IMR-90 (cell line): ENCODE measurements at places on chromosomes 5 and 9.

- peak; percentile 16 for DNase-seq
Observed at GRCh38 chr9:124202447-124202971, 55.2 kb upstream of the NEK6 start.

GRCh38 chr5:173598686-173599085 lies 17.8 kb downstream of the BOD1 start:
- DNase-seq, result peak; percentile 17

GRCh38 chr9:114501796-114502682 lies 3.2 kb downstream of the WHRN start:
- peak; percentile 81 for DNase-seq

DNA sequence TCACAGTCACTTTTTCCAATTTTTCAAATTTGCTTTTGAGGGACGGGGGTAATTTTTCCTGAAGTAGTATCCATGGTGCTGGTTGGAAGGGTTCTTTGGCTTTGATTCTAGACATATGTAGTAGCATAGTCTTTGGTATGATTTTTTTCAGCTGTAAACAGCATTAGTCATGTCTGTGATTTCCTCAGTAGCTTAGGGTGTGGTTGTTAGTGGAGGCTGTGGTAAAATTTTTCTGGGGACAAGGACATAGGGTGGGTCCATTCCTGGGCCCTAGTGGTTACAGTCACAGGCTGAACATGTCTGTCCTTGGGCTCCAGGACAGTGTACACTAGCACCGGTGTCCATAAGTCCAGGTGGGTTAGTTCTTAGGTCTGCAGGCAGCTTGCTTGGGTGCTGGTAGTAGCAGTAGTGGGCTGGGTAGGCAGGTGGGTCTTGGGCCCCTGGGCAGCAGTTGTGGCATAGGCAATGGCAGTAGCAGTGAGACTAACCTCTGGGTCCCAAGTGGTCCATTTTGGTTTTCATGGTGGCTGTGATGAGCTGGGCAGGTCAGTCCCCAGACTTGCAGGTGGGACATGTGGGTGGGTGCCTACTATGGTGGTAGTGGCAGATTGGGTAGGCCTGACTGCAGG lies 100.0 kb upstream of the CXCL14 start:
- DNase-seq, result no peak

- DNase-seq, result no peak
Observed at GRCh38 chr9:123465304-123465703, 109.3 kb downstream of the CRB2 start.

- no peak for DNase-seq
Observed at GRCh38 chr5:79418276-79418675, 95.7 kb downstream of the HOMER1 start.

DNA sequence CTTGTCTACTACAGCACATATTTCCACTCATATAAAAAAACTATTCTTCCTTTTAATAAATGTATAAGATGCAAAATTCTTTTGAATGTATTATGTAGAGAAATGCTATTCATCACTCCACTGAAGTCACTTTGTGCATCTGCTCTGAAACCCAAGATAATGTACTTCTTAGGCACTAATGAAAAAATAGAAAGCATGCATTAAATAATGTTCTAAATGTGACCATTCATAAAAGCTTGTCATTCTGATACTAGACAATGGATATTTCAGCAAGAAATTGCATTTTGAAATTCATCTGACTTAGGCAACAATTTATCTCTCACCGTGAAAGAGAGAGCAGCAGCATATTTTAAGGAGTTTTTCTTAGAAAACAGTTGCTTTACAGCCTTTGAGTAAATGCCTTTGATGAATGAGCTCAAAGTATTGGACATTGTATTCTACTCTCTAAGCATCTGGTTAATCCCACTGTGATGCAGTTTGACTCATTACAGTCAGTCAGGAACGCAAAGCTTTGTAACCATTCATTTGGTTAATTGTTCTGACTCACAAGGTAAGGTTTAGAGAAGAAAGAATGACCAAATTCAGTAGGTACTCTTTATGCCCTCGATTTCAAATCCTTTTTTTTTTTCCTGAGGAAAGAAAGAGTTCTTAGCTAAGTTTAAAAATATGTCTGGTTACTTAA lies 2233.8 kb upstream of the C9orf72 start:
- DNase-seq, result no peak

GRCh38 chr5:61575103-61575502 lies 243.0 kb downstream of the ZSWIM6 start:
- peak; percentile 77 for DNase-seq

- no peak for DNase-seq
Observed at GRCh38 chr9:35568196-35568595, 36.9 kb upstream of the TESK1 start.

GRCh38 chr9:86547571-86547970 lies 193.4 kb upstream of the TUT7 start:
- DNase-seq, result no peak

- DNase-seq, result no peak
Observed at GRCh38 chr9:60545878-60546385, 368.3 kb upstream of the SPATA31A5 start.

DNA sequence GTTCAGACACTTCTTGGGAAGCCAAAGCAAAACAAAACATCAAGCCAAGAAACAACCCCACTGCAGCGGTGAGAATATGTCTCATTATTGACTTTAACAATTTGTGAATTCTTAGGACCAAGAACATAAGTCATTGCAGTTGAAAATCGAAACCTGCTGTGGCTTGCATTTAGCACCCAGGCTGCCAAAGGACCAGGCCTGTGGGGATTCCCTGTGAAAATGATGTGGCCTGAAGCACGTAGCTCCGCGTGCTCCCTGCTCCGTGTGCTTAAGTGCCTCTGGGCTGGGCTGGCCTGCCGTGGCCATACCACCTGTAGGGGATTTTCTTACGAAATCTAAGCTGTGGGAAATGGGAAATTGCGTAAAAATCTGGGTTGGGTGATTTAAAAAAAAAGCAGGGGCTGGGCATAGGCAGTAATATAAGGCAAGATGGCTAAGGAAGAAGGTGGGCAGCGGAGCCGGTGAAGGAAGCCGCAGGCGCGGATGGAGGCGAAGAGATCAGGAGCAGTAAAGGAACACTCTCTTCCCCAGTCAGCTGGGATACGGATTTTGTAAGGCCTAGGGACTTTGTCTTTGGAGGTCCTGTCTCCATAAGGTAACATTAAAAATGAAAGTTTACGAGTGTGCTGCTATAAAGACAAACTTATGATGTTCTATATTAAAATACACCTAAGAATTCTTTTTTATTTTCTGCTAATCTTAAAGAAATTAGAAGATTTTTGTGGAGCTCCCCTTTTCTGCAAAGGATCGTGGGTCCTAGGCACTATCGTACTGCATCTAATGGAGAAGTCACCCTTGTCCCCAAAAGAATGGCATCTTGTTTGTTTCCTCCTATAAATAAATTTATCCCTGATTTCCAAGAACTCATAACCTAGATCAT lies 189.6 kb upstream of the SEMA6A start:
- no peak for DNase-seq

GRCh38 chr5:180330270-180330648 lies 22.9 kb downstream of the GFPT2 start:
- no peak for DNase-seq

GRCh38 chr5:40071870-40072269 lies 607.8 kb upstream of the PTGER4 start:
- peak; percentile 1 for DNase-seq

DNA sequence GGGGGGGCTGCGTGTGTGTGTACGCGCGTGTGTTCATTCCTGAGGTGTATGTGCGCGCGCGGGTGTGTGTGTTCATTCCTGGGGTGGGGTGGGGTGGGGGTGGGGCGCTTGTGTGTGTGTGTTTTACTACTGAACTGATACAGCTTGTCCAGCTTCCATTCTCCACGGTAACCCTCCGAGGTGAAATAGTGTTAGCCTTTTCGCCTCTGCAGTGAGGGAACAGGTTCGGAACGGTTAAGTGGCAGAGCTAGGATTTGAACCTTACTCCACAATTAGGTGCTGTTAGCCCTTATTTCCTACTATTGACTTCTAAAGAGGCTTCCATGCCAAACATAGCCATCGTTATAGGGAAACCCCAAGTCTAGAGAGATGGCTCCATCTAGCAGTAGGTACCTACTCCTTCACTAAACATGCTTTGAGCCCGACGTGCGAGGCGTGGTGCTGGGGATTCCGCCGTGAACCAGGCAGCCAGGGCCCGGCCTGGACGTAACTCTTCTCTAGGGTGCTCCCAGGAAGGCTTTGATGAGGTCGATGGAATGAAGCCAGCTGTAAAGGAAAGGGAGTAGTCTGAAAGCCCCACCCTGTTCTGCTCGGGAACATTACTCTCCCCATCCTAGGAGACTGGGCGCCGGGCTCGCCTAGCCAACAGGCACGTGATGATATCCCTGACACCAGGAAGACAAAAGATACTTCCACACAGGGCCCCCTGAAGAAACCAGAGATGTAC lies 782 bp upstream of the SKP1 start:
- DNase-seq, result no peak

DNA sequence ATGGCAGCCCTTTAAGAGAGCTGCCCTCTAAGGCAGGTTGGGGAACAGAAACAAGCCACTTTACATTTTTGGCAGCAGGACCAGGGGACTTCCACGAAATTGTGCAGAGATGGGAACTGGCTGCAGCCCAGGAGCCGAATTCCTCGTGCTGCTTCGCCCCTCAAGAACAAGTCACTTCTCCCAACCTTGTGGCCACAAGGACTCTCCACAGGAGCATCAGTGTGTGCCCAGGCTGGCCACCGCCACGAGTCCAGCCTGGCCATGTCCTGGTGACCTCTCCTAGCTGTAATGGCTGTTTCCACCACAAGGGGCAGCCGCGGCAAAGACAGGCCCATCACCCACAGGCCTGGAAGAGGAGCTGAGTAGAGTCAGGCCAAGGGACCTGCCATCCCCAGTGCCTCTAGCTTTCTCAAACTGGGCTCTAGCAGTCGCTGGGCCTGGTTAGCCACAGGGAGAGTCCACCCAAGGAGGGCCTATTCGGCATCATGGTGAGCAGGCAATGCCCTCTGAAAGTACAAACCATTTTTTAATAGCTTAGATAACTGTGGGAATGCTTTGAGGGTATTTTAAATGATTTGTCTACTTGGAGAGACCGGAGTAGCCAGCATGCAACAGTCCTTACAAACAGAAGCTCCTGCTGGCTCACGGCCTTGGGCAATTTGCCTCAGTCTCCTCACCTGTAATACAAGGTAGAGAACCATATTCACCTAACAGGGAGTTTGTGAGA lies 129.0 kb downstream of the COL23A1 start:
- DNase-seq, result peak; percentile 2

- DNase-seq, result no peak
Observed at GRCh38 chr9:117121316-117121715, 293.5 kb downstream of the ASTN2 start.

- DNase-seq, result peak; percentile 27
Observed at GRCh38 chr5:143524338-143524945, 121.0 kb upstream of the NR3C1 start.

GRCh38 chr5:40479939-40480338 lies 199.8 kb upstream of the PTGER4 start:
- DNase-seq, result no peak

GRCh38 chr5:179764056-179764455 lies 29.7 kb upstream of the LTC4S start:
- no peak for DNase-seq

DNA sequence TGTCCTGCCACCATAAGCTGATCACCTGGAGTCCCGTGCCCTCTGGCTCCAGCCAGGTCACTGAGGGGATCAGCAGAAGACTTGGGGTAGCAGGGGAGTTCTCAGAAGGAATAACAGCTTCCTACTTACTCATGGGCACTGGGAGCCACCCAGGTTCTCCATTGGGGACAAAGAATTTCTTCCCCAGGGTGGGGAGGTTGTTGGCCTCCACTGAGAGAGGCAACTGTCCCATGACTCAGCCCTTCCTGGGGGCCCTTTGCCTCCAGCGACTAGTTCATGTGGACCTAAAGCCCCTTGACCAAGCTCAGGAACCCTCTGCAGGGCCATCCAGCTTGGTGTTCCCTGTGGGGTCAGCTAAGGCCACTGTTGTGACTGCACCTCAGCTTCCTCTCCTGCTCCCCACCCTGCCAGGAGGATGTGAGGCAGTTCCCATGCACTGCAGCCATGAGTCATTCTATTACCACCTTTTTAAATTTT lies 175.0 kb downstream of the AUH start:
- peak; percentile 63 for DNase-seq

GRCh38 chr5:37715361-37715760 lies 124.5 kb downstream of the GDNF start:
- DNase-seq, result peak; percentile 49

DNA sequence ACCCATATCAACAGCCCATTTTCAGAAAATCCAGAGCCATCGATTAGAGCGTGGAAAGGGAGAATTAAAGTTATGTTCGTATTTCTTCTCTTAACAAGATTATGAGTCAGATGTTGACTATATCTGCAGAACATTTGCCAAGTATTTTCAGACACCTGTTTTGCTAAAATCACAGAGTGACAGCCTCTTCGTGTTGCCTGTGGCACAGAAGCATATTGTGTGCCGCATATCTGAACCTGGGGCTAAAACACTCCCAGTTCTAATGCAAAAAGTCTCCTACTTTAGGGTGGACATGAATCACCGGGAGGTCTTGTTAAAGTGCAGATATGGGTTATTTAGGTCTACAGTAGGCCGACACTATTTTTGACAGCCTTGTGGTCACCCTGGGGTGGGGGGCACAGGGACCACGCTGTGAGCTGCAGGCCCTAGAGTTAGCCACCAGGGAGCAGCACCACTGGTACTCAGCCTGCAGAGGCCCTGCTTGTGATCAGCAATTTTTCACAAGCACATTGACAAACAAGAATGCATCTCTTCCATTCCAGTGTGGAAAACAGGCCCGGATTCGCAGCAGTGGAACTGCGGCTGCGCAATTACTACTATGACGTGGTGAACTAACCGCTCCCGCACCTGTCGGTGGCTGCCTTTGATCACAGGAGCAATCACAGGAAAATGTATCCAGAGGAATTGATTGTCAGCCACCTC lies 93.5 kb downstream of the SYK start:
- DNase-seq, result no peak

DNA sequence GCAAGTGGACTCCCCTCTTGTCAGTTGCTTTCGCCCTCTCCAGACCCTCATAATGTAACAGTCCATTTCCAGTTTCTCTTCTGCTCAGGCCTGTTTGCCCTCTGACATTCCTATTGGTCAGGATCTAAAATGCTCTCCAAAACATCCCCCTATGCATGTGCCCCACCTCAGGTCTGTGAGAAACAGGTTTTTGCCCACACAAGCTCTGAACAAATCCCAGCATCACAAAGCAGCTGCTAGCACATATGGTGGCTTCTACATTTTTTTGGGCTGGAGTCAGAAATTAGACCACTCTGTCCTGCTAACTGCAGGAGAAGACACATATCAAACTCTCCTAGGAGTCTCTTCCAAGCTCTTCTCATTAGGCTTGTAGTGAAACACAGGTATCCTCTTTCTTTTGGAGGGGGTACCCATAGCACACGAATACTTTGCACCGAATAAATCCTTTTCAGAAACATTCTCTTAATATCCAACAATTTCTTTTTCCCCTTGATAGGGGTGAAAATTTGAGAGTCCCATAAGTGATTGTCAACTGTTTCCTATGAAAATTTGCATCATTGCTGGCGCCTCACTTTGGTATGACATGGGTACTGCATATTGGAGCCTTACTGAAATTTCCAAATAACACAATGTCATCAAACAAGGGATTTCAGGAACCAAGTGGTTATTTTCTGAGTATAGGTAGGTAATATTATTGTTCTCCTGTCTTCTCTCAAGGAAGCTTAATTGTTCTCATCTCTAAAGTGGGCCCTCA lies 19.3 kb upstream of the HSPA9 start:
- DNase-seq, result no peak

GRCh38 chr9:130997925-130998596 lies 10.9 kb upstream of the LAMC3 start:
- DNase-seq, result peak; percentile 54

GRCh38 chr9:81462801-81463200 lies 226.5 kb downstream of the TLE1 start:
- DNase-seq, result no peak

GRCh38 chr9:98302150-98302549 lies 46.7 kb upstream of the TBC1D2 start:
- DNase-seq, result no peak

GRCh38 chr5:32443145-32443540 lies 1.4 kb downstream of the ZFR start:
- DNase-seq, result peak; percentile 57
